ENCODE measurements at places on chromosomes 3 and 15. TPM values are rescaled to one million over a fixed set of nuclear protein-coding genes. Genes with fewer than 3 reads are reported as not detected.

DNA sequence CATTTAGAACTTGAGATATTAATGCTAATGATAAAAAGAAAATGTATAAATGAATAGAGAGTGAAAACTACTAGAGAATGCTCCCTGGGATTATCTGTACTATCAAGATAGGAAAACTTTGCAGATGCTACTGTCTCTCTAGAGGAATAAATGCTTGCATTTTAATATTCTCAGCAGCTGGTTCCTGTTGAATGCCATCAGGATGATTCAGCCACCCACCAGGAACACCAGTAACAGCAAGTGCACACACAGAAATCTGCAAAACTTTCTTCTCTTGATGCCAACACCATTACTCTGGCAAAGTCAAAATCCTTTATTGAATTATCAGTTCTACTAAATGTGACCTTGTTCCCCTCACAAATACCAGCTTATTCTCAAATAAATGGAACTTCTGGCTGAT lies 148.4 kb downstream of the TIGIT start:
- DNase-seq, result no peak

The GMNC gene
- 0.22 TPM for polyA plus RNA-seq

GRCh38 chr3:45546126-45546620 lies 48.4 kb upstream of the LIMD1 start:
- DNase-seq, result no peak

The ONECUT1 gene
- polyA plus RNA-seq, result not detected

DNA sequence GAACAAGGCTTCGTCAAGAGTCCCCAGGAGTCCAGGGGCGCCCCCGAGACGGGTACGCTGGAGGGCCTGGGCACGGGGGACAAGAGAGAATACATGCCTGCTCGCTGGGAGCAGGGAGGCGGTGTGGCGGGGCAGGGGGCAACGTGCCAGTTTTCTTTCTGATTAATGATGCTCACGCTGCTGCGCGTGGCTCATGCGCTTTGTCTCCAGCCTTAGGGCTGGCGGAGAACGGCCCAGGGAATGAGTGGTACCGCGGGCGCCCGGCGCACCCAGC lies 408 bp upstream of the ARPP21 start:
- no peak for DNase-seq

DNA sequence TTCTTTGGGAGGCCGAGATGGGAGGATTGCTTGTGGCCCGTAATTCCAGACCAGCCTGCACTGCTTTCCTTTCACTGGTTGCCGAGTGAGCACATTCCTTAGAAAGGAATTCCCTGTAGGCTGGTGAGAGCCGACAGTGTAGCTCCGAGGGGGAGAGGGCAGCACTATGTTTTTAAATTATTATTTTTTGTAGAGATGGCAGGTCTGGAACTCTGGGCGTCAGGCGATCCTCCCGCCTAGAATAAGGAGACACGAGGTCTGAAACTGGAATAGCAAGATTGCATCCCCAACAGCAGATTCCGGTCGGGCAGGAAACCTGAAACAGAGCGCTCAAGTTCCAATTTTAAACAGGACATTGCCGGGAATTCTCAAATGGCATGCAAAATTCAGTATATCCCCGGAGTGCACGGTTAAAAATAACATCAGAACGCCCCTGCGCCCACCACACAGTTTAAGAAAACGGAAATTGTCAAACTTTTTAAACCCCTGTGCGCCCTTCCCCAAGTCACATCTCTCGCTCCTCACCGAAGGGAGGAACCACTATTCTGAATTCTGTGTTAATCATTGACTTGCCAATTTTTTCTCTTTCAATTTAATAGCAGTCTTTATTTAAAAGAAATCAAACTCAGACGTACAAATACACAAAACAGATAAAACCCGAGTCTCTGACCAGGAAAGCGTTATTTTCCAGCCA lies 643 bp upstream of the RNU5B-1 start:
- no peak for DNase-seq

The EPB42 gene
- 2.8 TPM for polyA plus RNA-seq

DNA sequence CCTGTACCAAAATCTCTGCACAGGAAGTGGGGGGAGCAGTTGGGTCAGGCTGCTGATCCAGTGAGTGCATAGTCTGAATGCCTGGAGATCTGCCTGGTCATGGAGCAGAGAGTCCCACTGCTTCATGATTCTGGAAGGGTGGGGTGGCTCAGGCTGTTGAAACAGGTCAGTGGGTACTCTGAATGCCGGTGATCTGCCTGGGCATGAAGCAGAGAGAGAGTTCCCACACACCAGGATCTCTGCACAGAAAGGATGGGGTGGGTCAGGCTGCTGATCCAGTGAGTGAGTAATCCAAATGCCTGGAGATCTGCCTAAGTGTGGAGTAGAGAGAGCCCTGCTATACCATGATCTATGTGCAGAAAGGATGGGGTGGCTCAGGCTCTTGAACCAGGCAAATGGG lies 16.1 kb upstream of the GCSAM start:
- no peak for DNase-seq

DNA sequence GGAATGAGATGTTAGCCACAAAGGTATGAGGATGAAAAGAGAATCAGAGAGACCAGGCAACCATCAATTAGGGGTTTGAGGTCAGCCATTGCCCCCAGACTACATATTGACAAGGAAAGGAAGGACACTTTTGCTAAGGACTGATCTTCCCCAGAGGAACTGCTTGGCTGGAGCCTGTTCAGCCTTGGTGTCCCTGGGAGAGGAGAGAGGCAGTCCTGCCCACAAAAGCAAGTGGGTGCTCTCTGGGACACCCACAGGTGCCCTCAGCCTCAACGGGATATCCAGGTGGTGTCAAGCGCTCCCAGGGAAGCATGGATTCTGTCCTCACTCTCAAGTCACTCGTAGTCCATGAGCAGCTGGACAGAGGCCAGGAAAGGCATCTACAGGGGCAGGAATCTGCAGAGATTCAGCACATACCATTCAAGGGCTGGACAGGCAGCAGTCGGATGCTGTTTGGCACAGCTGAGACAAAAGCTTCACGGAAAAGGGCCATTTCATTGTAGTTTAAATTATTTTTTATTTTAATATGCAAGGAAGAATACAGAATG lies 166.2 kb downstream of the UACA start:
- DNase-seq, result no peak

GRCh38 chr15:73892446-73893226 lies 19.3 kb downstream of the TBC1D21 start:
- no peak for DNase-seq

DNA sequence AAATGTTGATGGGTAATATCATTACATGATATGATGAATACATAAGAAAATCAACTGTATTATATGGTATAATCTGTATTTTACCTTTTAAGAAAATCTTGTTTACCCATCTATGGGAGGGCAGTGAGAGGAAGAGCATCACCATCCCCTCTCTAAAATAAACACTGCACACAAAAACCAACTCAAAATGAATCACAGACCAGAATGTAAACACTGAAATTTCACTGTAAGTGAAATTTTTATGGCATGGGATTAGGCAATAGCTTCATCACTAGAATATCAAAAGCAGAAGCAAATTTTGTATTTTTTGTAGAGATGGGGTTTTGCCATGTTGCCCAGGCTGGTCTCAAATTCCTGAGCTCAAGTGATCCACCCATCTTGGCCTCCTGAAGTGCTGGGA lies 26.2 kb downstream of the IFT80 start:
- no peak for DNase-seq

GRCh38 chr3:195790901-195791300 lies 20.8 kb downstream of the MUC4 start:
- no peak for DNase-seq

- DNase-seq, result no peak
Observed at GRCh38 chr15:89406940-89407607, 72.5 kb upstream of the POLG start.

- no peak for DNase-seq
Observed at GRCh38 chr3:46361408-46362283, 7.7 kb downstream of the CCR2 start.

DNA sequence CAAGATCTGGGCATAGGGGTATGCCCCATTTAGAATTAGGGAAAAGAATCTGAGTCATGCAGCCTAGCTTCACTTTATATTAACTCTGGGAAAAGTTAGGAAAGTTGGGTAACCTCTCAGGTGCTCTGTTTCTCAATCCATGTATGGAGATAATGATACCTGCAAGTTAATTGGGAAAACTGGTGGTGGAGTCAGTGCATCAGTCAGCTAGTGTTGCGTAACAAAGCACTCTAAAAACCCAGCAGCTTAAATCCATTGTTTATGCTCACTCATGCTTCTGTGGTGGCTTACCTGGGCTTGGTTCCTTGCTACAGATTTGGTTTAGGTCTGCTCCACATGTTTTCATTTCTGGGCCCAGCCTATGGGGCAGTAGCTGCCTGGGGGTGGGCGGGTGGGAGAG lies 91.0 kb downstream of the SMAD3 start:
- no peak for DNase-seq

- DNase-seq, result no peak
Observed at GRCh38 chr3:8974458-8974857, 11.2 kb upstream of the RAD18 start.

DNA sequence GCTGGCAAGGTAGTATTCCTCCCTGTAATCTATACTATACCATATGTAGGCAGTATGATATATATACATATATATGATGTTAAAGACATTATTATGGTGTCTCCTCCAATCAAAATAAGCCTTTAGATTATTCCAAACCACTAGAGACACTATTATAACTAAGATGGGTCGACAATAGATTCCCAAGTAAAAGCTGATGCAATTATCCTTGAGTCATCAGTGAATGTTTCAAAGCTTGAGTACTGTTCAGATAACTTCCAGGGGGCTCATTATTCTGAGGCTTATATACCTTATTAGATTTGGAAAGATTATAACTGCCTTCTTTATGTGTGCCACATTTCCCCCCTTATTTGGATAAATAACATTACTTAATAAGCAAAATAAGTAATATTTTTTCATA lies 11.9 kb upstream of the C3orf38 start:
- DNase-seq, result no peak

DNA sequence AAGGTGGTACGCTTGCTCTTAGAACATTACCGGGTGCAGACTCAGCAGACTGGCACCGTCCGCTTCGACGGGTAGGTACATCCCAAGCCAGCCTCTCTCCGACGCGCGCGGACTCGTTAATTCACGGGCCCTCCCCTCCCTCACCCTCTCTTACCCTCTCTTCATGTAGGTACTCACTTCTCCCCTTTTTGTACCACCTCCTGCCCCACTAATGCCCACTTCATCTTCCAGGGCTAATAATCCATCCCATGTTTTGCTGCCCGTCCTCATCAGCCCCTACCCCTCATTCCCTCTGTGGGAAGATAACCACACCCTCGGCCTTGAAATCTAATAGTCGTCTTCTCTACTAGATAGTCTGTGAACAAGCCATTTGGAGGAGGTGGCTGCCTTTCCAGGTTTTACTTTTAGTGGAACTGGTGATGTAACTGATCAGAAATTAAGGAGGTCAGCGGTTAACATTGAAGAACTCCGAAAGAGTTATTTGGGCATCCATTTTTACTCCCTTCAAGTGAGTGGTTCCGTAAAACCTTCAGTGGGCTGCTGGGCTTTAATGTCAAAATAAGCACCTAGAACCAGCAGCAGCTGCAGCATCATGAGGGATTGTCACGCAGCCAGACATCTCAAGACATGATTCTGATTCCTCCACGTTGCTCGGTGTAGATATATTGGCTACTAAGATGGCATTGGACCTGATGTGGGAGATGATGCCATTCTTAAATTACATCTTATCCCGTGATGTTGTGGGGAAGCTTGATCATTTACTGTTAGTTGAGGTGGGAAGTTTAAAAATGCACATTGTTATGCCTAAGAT lies 1.3 kb downstream of the FEM1B start:
- DNase-seq, result peak; percentile 46

- DNase-seq, result no peak
Observed at GRCh38 chr3:105608623-105609022, 241.9 kb downstream of the ALCAM start.

- DNase-seq, result peak; percentile 35
Observed at GRCh38 chr15:72141171-72142084, 23.2 kb downstream of the SENP8 start.

The MYH15 gene
- 1.0 TPM for polyA plus RNA-seq

The ZNF662 gene
- 23.4 TPM for polyA plus RNA-seq

DNA sequence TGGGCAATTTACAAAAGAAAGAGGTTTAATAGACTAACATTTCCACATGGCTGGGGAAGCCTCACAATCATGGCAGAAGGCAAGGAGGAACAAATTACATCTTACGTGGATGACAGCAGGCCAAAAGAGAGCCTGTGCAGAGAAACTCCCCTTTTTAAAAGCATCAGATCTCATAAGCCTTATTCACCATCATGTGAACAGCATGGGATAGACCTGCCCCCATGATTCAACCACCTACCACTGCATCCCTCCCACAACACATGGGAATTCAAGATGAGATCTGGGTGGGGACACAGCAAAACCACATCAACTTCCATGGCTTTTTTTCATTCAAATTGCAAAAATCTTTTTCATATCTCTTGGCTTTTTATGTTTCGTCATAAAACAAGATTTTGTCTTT lies 67.6 kb upstream of the GADL1 start:
- DNase-seq, result no peak

- DNase-seq, result no peak
Observed at GRCh38 chr3:194908496-194908895, 222.8 kb downstream of the FAM43A start.

DNA sequence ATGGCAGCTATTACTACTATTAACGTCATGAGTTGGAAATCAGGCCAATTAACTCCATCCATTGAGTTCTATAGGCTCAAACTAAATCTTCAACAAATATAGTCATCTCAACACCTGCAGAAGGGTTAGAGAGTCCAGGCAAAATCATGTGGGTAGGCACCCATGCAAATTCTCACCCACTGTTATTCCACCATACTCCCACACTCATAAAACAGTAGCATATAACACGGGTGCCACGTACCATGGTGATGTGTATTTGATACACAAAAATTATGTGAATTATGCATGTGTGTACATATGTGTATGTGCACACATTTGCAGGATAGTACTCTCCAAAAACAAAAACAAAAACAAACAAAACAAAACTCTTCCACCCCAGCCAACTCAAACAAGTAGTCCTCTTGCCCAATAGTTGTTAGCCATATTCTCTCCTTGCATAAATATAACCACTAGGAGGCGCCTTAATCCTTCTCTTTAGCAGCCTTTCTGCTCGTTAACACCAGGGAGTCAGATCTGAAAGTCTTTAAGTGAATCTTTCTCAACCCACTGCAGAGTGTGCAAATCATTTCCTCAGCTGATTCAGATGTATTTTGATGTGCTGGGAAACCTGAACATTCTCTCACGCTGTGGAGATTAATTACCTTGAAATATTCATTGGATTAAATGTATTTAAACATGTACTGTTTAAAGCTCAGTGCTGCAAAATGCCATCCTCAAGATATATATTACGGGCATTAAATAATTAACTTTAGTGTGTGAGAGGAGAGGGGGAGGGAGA lies 38.0 kb upstream of the COPB2 start:
- DNase-seq, result peak; percentile 78

The ANKRD34C gene
- polyA plus RNA-seq, result not detected

The CTXN2 gene
- polyA plus RNA-seq, result 0.10 TPM

DNA sequence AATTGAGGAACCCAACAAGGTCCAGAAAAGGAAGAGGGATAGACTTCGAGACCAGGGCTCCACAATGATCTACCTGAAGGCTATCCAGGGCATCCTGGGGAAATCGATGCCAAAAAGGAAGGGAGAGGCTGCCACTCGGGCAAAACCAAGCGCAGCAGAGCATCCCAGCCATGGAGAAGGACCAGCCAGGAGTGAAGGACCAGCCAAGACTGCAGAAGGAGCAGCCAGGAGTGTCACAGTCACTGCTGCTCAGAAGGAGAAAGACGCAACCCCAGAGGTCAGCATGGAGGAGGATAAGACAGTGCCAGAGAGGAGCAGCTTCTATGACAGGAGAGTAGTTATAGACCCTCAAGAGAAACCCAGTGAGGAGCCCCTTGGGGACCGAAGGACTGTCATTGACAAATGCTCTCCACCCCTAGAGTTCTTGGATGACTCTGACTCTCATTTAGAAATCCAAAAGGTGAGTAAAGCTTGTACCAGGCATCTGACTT lies 12.0 kb downstream of the TATDN2 start:
- no peak for DNase-seq
